ENCODE measurements at places on chromosomes 5 and 9. TPM values are rescaled to one million over a fixed set of nuclear protein-coding genes. Genes with fewer than 3 reads are reported as not detected.

Gene GSN
- total RNA-seq: 77.2 TPM

Gene IRX2
- 42.5 TPM for total RNA-seq

Gene C5orf63
- total RNA-seq: 3.0 TPM

Gene CMYA5
- 0.73 TPM for total RNA-seq

Gene FOXD4L3
- total RNA-seq: not detected

Gene ZNF483
- total RNA-seq: 28.7 TPM

Gene ACTBL2
- not detected for total RNA-seq

Gene SOHLH1
- total RNA-seq: not detected

- no peak for DNase-seq
Measured at GRCh38 chr9:32348106-32348695, 36.2 kb upstream of the ACO1 start.

DNA sequence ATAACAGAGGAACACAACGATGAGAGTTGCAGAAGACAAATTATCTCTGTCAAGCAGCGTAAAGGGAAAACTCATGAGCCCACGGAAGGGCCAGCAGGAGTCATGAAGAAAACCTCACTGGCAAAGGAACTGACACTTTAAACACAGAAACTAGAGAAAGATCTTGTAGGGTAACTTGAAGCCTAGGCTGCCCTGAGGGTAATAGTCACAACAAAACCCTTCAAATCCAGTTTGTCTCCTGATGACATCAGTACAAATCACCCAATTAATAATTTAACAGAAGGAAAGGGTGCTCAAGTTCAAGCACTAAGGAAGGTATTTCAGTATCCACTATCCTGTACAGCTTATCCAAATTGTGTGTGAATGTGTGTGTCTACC, 549.1 kb downstream of the MTRR start:
- DNase-seq: no peak

DNA sequence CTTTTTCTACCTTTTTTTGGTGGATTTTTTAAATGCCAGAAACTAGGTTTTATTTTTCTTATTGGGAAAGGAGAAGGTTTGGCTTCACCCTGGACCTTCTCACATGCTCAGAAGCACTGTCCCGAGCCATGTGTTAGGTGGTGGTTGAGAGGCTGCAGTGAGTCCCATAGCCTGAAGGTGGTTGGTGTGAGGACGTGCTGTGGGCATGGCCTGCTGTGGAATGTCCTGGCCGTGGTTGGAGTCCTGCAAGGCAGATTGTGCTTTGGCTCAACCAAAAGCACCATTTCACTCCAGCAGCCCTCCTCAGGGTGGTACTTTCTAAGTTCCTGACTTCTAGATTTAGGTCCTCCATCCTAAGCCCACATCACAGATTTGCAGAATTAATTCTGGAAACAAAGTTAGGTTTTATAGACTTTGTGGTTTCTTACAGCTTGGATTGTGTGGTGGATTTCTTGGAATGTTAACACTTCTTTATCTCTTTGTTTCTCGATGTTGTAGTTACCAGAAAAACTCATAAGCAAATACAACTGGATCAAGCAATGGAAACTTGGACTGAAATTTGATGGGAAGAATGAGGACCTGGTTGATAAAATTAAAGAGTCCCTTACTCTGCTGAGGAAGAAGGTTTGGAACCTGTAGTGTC, 22.6 kb downstream of the OTULIN start:
- DNase-seq: no peak

- no peak for DNase-seq
Measured at GRCh38 chr5:93717162-93717561, 24.2 kb downstream of the POU5F2 start.

- DNase-seq: no peak
Measured at GRCh38 chr5:169706071-169706470, 69.0 kb downstream of the DOCK2 start.

- DNase-seq: no peak
Measured at GRCh38 chr9:99954819-99955218, 48.4 kb downstream of the STX17 start.

GRCh38 chr5:79686799-79687198, 2.8 kb upstream of the CMYA5 start:
- DNase-seq: no peak

DNA sequence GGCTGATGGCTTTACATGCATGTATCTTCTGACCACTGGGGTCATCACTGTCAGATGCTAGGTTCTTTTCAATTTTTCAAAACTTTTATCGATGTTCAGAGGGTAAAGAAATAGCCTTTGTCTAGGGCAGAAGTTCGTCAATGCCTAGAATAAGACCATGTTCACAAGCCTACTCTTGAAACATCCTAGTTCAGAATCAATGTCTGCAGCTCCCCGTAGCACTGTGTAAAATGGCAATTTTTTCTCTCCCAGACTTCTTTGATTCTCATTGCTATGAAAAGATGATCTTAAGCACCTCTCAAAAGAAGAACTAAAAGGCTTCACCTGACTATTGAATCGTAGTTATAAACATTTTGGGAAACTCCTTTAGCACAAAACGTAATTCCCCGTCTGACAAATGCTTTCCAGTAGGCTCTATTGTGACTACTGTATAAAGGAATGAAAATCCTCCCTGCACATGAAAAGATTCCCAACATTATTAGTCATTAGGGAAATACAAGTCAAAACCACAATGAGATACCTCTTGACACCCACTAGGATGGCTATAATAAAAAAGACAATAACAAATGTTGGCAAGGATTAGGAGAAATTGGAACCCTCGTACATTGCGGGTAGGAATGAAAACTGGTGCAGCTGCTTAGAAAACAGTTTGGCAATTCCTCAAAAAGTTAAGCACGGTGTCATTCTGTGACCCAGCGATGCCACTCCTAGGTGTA, 263.5 kb downstream of the ARHGAP26 start:
- DNase-seq: no peak

DNA sequence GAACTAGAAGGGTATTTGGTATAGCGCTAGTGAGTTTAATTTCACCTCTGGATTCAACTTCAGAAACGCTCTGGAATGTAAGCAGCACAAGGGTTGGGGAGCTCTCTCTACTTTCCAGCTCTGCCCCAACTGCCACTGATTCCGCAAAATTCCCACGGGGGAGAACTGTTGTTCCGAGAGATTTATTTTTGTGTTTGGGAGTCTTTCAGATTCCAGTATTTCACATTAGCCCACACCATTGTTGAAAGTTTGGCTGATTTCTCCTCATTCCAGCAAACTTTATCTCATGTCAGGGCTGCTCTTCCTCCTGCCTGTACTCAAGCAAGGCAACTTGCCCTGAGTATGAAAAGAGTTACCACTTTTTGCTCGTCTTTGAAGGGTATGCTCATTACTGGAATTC, 198.5 kb upstream of the EGFLAM start:
- DNase-seq: no peak

DNA sequence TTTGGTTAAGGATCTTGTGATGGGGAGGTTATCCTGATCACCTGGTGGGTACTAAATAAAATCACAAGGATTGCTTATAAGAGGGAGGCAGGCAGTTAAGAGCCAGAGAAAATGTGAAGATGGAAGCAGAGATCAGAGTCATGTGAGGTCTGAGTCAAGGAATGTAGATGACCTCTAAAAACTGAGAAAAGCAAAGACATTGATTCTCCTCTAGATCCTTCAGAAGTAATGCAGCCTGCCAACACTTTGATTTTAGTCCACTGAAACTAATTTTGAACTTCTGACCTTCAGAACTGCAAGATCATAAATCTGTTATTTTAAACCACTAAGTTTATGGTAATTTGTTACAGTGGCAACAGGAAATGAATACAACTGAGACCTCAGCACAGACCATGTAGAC, 499.0 kb downstream of the GADD45G start:
- no peak for DNase-seq

GRCh38 chr9:25857147-25857546, 178.9 kb upstream of the TUSC1 start:
- DNase-seq: no peak

DNA sequence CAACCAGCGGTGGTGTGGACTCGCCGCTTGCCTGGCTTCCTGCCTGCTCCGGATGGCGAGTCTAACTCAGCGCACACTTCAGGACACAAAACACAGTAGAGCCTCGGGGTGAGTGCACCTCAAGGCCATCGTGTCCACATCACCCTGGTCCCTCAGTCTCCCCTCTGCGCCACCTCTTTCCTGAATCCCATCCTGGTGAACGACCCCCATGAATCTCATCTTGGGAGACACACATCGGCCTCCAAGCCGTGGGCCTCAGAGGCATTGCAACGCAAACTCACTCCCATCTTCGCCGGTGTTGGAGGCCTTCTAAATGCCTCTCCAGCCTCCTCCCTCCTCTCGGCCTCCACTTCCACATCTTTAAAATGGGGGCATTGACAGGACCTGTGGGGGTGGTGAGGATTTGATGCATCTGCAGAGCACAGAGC, 124.3 kb downstream of the COL23A1 start:
- no peak for DNase-seq

- DNase-seq: no peak
Measured at GRCh38 chr5:154334406-154335064, 111.3 kb upstream of the SAP30L start.

DNA sequence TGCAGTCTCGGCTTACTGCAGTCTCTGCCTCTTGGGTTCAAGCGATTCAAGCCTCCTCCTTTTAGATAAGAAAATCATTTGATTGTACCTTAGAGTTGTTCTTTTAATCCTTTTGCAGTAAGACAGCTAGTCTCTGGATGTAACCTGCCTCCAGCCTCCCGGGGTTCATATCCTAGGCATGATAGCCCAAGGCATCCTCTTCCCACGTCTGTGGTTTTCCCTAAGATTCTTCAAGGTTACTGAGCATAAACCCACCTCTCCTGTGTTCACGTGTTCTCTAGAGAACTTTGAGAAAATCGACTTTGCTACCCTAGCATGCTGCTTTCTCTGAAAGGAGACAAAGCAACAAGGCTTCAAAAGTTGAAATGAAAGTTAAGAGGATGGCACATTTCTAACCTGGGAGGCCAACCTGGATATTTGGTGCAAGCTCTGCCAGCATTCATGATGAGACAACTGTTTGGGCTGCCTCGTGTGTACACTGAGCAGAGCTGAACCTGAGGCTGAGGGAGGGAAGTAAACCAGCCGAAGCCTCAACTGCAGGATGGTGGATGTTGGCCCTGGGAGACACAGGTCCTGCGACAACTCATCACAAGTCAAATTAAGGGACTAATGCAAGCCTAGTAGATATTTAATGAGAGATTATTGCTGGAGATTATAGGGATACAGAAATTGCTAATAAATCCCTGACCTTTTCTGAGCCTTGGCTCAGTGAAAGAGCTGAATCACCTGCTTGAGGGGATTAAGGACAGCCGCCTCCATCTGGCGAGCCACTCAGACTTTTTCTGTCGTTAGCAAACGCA, 261.8 kb downstream of the ARHGAP26 start:
- no peak for DNase-seq

Measured in neural crest cell (in vitro differentiated cells).